A172 (cell line): ENCODE measurements at places on chromosomes 2 and 18. TPM values are rescaled to one million over a fixed set of nuclear protein-coding genes. Genes with fewer than 3 reads are reported as not detected.

- DNase-seq: no peak
Observed at GRCh38 chr2:46026431-46026830, 270.8 kb upstream of the EPAS1 start.

DNA sequence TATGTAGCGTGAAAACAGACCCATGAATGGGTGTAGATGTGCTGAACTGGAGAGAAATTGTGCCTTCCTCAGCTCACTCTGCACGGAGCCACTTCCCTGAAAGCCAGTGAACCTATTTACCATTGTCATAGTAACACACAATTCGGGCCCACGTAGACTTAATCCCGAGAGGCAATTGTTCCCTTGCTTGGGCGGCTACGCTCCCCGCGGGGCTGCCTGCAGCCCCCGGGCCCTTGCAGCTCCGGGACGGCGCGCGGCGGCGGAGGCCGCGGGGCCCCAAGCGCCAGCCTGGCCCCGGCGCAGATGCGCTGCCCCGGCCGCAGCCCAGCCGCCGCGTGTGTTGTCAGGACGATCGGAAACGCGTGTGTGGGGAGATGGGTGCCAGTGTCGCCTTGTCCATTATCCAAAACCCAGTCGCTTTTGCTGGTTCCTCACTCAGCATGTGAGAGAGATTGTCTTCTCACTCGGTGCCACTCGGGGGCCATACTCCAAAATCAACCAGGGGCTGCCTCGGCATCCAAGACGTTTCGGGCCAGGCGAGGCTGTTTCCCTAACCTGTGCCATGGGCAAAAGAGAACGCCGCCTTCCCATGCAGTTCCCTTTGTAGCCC, 17.9 kb upstream of the LRRTM1 start:
- DNase-seq: no peak

GRCh38 chr2:129812071-129812470, 167.4 kb upstream of the RAB6C start:
- DNase-seq: no peak

DNA sequence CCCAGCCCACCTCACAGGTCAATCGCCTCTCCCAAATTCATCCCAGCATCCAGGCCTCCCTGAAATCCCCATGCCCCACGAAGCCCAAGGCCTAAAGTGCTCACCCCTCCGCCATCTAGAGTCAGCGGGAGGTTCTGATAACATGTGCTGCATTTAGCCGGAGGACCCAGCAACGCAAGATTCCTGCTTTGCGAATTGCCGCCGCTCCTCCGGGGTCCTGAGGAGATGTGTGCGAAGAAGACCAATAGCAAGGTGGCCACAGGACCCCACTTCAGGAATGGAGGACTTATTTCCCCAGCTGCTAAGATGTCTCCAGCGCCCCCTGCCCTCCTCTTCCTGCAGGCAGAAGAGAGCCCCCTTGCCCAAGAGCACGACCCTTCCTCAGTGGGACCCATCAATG, 120.8 kb upstream of the GLI2 start:
- DNase-seq: no peak

The GNLY gene
- total RNA-seq: not detected in 2 replicates

DNA sequence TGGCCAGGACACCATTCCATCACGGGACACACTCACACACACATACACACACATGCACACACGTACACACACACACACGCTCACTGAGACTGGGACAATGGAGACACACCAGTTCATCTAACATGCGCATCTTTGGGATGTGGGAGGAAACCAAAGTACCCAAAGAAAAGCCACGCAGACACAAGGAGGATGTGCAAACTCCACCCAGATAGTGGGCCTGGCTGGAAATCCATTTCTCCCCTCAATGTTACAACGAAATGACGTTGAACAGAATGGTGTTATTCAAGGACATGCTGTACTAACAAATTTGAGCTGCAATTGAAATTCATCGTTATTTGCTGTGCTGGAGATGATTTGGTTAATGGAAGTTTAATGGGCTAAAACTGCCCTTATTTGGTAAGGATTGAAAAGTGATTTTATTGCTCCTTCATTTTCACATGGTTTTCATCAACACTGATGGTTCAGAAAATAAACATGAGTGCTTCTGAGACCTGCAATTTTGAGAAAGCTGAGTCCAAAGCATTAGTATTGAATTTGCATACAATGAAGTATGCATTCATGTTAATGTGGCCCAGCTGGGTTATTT, 110.0 kb downstream of the KCNE4 start:
- DNase-seq: no peak

DNA sequence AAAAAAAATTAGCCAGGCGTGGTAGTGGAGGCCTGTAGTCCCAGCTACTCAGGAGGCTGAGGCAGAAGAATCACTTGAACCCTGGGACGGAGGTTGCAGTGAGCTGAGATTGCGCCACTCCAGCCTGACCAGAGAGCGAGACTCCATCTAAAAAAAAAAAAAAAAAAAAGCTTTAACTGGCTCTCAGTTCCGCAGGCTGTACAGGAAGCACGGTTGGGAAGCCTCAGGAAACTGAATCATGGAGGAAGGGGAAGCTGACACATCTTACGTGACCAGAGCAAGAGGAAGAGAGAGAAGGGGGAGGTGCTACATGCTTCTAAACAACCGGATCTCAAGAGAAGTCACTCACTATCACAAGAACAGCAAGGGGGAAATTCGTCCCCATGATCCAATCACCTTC, 505.6 kb upstream of the SLC8A1 start:
- DNase-seq: peak; percentile 81

DNA sequence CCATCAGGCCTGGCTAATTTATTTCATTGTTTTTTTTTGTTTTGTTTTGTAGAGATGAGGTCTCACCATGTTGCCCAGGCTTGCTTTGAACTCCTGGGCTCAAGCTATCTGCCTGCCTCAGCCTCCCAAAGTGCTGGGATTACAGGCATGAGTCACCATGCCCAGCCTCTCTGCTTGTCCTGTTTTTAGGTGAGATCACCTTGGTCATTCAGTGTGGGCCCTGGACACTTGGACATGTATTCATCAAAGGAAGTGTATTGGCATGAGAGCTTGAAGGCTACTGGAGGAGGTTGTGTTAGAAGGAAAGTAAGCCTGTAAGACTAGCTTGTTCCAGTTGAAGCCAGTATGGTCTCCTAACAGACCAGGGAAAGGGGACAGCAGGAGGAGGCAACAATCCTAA, 229.2 kb upstream of the RGPD4 start:
- DNase-seq: no peak

The SPATA3 gene
- not detected in 2 replicates for total RNA-seq

GRCh38 chr2:97701186-97701585, 12.2 kb upstream of the ZAP70 start:
- no peak for DNase-seq

The ERICH2 gene
- 0.33 and 0.53 TPM in 2 replicates for total RNA-seq

GRCh38 chr2:218780851-218781690, 876 bp upstream of the CYP27A1 start:
- no peak for DNase-seq

GRCh38 chr2:101806123-101806522, 108.6 kb downstream of the MAP4K4 start:
- DNase-seq: peak; percentile 82

DNA sequence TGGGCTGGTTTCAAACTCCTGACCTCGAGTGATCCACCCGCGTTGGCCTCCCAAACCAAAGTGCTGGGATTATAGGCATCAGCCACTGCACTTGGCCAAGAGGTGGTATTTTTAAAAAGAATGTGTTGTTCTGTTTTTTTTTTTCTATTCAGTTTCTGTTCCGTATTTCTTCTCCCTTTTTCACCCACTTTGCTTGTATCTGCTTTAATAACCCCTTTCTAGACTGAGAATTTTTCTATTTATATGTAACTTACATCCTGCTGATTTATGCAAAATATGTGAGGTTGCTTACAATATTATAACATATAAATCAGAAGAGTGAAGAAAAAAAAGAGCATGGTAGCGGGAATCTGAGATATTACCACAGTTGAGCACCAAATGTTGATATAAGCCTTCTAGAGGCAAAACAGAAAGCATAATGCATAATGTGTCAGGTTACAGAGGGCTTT, 17.2 kb upstream of the LYPD6B start:
- DNase-seq: no peak

The SCN7A gene
- 0.02 TPM in 1 of 2 replicates, not detected in the other for total RNA-seq

The FBXO41 gene
- total RNA-seq: 2.4 and 2.9 TPM in 2 replicates

The FSHR gene
- total RNA-seq: not detected in 2 replicates

DNA sequence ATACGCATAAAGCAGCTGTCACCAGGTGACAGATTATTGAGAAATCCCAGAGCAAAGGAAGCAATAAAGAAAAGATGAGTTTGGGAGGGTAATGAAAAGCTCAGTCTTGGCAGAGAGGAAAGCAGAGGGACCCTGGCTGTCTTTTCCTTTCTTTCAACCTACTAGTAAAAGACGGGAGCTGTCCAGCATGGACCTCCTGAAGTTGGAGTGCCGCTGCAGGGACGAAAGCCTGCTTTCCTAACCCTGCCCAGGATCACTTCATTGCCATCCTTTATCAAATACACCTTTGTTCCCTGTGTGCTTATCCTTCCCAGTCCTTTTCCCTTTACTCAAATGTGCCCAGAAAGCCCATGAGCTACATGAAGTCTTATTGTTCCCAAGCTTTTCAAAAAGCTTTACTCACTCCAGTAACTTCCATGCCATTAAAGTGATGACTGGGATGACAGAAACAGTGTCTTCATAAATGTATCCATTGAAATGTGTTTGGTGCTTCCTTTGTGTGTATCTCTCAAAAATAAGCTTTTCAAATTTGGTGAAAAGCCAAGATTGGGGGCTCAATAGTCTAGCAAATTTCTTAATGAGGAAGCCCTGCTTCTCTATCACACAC, 3.7 kb upstream of the SPR start:
- DNase-seq: peak; percentile 44
